Left kidney (tissue), 8 donors: ENCODE measurements at places on chromosomes 1 and 21. TPM values are rescaled to one million over a fixed set of nuclear protein-coding genes. Genes with fewer than 3 reads are reported as not detected.

GRCh38 chr1:181131255-181131941 is 42.9 kb downstream of the IER5 start:
- DNase-seq, result no peak

- no peak for DNase-seq
Measured at GRCh38 chr1:13808729-13809131, 108.7 kb downstream of the PRDM2 start.

- no peak for DNase-seq
Measured at GRCh38 chr1:166057650-166058049, 109.2 kb downstream of the FAM78B start.

GRCh38 chr1:71964188-71964587 is 318.2 kb downstream of the NEGR1 start:
- DNase-seq, result no peak

DNA sequence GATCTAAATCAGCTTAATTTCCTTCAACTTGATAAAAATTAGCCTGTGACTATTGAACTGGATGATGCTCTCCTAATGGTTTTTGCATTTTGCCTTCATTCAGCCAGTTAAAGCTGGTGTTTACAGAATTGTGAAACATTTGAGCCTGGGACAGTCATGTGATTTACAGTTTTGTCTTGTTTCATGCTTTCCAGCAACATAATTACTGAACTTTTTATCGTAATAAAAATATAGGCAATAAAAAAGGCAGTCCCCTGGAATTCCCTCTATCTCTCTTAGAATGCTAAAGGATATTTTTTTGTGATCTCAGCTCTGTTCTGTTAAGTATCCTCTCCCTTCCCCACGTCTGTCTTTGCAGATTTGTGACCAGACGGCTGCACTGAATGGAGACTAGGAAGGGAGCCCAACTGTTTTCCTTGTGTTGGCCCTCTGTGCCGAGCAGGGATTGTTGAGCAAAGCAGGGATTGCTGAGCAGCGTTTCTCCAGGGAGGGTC is 70.3 kb upstream of the RGL1 start:
- peak; percentile 77 for DNase-seq

GRCh38 chr1:1623631-1624442 is 8.1 kb upstream of the MMP23B start:
- DNase-seq, result no peak

S100A5 gene
- polyA plus RNA-seq, result 1.3 TPM

LMX1A gene
- polyA plus RNA-seq, result not detected
